Epithelial cell of alveolus of lung (primary cell): ENCODE measurements at places on chromosomes 7 and 10. TPM values are rescaled to one million over a fixed set of nuclear protein-coding genes. Genes with fewer than 3 reads are reported as not detected.

The PAX2 gene
- total RNA-seq: not detected in 2 replicates

The MOGAT3 gene
- total RNA-seq: not detected in 2 replicates

The PON1 gene
- not detected in 2 replicates for total RNA-seq

The PLAC9 gene
- total RNA-seq: 13.4 and 14.5 TPM in 2 replicates

The DCLRE1A gene
- total RNA-seq: 4.1 and 5.4 TPM in 2 replicates

The C10orf53 gene
- total RNA-seq: not detected in 2 replicates

The RABGEF1 gene
- 19.1 and 23.7 TPM in 2 replicates for total RNA-seq

The CLRN3 gene
- total RNA-seq: not detected in 2 replicates

The PLAU gene
- 156 and 449 TPM in 2 replicates for total RNA-seq

The MBL2 gene
- total RNA-seq: not detected in 2 replicates

The IGFBP3 gene
- total RNA-seq: 34.3 and 660 TPM in 2 replicates

The OPALIN gene
- not detected in 2 replicates for total RNA-seq

The IQUB gene
- 0.13 and 0.24 TPM in 2 replicates for total RNA-seq

The MARCHF5 gene
- 6.2 and 15.3 TPM in 2 replicates for total RNA-seq

The MYO3A gene
- total RNA-seq: not detected in 2 replicates

The PPA1 gene
- 122 and 169 TPM in 2 replicates for total RNA-seq

The PMPCB gene
- total RNA-seq: 43.6 and 69.6 TPM in 2 replicates

The DKK1 gene
- 5.9 and 35.4 TPM in 2 replicates for total RNA-seq

The LBX1 gene
- not detected in 2 replicates for total RNA-seq

The TMEM178B gene
- total RNA-seq: under 0.01 TPM in 1 of 2 replicates, not detected in the other

The ASB10 gene
- not detected in 2 replicates for total RNA-seq

The ACTL6B gene
- not detected in 2 replicates for total RNA-seq

The MRC1 gene
- 0.13 TPM in 1 of 2 replicates, not detected in the other for total RNA-seq

The CALHM1 gene
- total RNA-seq: not detected in 2 replicates

The ANKRD1 gene
- total RNA-seq: 7.7 and 13.3 TPM in 2 replicates

The VWDE gene
- total RNA-seq: 0.13 and 1.4 TPM in 2 replicates
